ENCODE measurements at places on chromosomes 1 and 21.

DNA sequence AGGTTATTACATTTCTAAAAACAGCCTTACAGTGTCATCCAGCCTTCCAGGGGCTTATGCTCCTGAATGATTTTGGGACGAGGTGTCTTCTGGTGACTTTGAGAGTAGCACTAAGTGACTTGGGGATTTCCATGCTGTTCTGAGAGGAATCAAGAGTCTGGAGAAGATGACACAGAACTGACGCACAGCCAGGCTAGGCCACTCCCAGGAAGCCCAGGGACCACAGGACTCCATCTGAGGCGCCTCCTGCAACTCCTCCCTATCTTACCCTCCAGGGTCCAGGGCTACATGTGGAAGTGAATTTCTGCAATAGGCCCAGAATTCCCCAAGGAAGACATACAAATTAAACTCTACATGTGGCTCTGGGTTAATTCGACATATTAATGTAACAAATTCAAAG is 92.5 kb downstream of the SLC25A24 start:
- no peak for DNase-seq

GRCh38 chr1:156157966-156158365 is 4.6 kb downstream of the SEMA4A start:
- no peak for DNase-seq

DNA sequence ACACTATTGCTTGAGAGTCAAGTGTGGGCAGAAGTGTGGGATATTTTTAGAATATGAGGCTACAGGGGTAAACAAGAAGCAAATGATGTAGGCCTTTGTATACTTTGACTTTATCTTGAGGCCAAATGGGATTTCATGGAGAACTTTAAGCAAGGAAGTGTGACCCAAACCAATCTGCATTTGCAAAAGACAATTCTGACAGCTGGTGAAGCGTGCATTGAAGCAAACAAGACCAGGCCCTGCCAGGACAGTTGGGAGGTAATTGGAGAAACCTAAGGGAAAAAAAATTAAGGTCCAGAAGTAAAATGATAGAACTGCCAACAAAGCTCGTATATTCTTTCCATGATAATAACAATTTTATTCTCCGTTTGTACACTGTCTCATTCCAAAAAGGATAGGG is 168.3 kb downstream of the TM2D1 start:
- no peak for DNase-seq

DNA sequence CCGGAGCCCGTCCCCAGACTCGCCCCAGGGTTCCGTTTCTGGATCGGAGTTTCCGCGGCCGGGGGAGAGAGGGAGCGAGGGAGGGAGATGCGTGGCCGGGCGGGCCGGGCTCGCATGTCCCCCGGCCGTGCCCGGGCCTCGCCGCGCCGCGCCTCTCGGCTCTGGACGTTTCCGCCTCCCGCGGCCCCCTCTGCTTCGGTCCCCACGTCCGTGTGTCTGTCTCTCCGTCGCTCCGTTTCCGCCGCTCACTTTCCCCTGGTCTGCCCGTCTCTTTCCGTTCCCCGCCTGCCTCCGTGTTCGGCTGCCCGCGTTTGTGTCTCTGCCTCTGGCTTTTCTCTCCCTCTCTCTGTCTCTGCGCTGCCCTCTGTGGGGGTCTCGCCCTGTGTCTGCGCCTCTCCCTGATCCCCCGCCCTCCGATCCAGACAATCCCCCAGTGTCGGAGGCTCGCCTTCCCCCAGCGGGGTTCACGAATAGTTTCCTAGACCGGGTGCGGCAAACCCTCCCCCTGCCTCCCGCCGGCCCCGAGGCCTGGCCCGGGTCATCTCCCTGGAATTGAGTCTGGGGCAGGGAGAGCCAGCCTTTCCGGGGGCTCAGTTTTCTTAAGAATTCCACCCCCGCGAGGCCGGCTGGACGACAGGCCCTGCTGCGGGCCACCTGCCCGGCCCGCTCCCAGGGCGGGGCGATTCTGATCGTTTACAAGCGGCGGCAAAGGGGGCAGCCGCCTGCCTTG is 735 bp downstream of the NBL1 start:
- DNase-seq, result no peak

DNA sequence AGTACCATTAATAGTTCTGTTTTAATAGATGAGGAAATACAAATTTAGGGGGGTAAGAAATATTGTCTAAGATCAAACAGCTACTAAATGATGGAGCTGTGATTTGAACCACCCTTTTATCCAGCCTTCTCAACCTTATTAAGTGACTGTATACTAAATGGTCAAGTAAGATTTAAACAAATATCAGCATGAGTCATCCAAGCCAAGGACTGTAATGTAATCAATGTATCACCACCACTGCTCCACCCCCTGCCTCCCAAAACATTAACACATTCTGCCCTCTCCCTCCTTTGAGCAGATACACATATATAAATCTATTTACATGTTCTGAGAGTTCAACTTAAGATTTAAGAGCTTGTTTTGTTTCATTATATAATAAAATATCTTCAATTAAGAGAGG is 58.9 kb downstream of the LRRC40 start:
- DNase-seq, result no peak

DNA sequence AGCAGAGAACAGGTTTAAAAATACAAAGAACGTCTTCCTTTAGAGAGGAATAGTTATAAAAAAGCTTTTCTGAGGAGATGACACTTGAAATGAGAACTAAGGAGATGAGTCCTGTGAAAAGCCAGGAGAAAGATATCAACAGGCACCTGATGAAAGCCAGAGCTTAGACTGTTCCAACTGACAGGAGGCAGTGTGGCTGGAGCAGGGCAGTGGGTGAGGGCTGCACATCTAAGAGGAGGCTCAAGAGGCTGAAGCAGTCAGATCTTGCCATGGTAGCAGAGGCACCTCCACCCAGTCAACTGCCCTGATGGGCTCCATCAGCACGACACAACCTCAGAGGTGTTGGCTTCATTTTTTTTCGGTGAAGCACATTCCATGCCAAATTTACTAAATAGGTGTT is 445.3 kb downstream of the ADGRL2 start:
- no peak for DNase-seq

DNA sequence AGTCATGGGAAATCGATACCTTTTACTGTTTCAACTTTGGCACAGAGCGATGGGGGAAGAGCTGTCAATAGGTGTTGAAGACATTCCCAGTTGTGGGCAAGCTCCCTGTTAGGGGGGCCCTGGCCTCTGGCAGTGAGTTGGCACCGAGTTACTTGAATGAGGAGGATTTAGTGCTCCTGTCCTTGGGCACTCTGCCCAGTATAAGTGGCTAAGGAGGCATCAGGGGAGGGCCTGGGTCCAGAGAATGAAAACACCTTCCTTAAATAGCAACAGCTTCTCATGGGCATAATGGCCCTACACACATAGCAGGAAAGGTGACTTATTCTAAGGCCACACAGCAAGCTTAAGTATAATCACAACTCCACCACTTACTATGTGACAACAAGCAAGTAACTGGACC is 664.4 kb downstream of the PTPRU start:
- DNase-seq, result no peak

DNA sequence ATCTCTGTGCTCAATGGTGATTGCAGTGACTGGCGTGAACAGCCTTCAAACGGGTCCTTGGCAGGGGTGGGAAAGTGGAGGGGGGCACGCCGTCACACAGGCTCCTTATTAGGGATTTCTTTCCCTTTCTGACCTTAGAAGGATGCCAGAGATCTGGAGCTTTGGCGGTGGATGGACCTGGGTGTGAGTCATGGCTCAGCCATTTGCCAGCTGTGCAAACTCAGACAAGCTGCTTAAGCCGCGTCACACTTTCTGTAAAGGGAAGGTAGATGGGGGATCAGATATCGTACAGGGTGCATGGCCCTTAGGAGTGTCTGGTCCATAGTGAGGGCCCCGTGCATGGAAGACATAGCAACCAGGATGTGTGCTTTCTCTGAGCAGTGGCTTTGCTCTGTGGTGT is 48.3 kb upstream of the C1orf174 start:
- DNase-seq, result no peak

- no peak for DNase-seq
Measured at GRCh38 chr1:1059494-1060280, 14.4 kb downstream of the RNF223 start.

- no peak for DNase-seq
Measured at GRCh38 chr1:177211231-177211630, 40.5 kb downstream of the BRINP2 start.

- no peak for DNase-seq
Measured at GRCh38 chr1:207858281-207858680, 52.6 kb downstream of the CD34 start.

DNA sequence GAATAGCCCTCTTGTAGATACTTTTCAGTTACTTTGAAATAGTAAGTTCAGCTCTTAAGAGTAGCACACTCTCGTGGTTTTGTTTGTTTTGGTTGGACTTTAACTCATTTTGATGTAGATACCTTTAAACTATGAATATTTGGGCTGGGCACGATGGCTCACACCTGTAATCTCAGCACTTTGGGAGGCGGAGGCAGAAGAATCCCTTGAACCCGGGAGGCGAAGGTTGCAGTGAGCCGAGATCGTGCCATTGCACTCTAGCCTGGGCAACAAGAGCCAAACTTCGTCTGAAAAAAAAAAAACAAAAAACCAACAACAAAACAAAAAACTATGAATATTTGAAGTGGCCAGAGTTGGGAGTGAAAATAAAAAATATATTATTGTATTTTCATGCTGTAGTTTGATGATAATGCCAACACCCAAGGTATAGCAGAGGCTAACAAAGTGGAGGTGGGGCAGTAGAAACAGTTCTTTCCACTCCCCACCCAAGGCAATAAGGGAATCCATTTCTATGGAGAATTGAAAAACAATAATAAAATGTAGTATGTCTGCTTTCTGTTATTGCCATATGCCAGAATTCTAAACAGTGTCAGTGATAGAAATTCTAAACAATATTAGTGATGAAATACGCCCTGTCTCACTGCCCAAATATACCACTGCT is 1.7 kb downstream of the ZNF326 start:
- DNase-seq, result no peak

DNA sequence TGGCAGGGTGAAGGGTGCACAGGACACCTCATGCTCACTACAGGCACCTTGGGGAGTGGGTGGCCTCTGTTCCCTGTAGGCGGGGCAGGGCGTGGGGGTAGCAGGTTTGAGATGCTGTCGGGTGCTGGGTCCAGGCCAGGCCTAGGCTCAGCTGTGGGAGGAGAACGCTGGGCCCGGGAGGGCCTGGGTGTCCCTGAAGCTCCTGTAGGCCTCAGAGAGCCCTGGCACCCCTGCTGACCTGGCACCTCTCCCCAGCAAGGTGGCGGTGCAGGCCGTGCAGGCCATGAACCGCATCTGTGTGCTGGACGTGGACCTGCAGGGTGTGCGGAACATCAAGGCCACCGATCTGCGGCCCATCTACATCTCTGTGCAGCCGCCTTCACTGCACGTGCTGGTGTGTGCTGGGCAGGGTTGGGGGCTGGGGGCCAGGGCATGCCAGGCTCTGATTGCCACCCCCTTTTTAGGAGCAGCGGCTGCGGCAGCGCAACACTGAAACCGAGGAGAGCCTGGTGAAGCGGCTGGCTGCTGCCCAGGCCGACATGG is 2.5 kb upstream of the GJC2 start:
- no peak for DNase-seq

- no peak for DNase-seq
Measured at GRCh38 chr1:151562661-151563060, 22.6 kb downstream of the TUFT1 start.

DNA sequence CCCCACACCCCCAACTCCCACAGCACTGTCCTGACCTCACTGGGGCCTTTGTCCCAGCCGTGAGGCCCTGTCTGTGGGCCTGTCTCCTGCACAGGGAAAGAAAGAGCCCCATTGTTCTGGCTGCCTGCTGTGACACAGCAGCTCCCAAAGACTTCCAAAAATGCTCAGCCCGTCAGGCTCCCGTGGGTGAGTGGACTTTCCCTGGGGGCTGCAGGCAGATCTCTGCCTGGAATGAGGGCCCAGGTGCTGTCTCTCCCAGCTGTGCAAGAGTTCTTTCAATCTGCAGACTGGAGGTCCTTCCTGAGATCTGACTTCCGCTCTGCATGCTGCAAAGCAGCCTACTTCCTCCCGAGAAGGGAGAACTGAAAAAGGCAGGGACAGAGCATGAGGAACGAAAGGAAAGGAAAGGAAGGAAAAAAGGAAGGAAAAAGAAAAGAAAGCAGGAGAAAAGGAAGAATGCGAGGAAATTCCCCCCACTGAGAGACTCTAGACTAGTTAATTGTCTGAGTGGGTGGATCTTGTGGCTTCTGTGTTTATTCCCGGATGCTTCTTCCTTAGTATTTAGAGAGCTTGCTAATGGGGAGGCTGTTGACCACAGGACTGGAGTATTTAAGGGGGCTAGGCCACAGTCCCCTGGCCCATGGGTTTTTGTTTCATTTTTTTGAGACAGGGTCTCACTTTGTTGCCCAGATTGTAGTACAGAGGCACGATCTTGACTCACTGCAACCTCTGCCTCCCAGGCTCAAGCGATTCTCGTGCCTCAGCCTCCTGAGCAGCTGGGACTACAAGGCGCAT is 15.0 kb downstream of the NES start:
- DNase-seq, result no peak

- no peak for DNase-seq
Measured at GRCh38 chr1:40897513-40897912, 35.4 kb upstream of the CITED4 start.

- DNase-seq, result no peak
Measured at GRCh38 chr1:27602462-27603308, 1.3 kb downstream of the AHDC1 start.

DNA sequence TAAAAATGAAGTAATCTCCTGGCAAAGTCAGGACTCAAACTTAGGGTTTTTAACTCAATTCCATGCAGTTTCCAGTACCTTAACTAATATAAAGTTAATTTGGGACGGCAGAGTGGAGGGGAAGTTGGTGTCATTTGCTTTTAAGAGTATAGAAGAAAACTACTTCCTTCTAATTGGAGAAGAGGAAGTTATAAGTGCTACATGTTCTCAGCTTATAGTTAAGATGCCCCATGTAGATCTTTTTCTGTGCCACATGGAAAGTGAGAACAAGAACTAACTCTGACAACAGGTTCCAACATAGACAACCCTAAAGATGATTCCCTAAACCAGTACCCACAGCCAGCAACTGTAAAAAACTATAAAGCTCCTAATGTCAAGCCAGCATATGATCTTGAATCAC is 11.5 kb downstream of the RRAGC start:
- no peak for DNase-seq

GRCh38 chr1:92310185-92310597 is 11.3 kb downstream of the RPAP2 start:
- no peak for DNase-seq

GRCh38 chr1:244065960-244066388 is 14.9 kb downstream of the ZBTB18 start:
- DNase-seq, result no peak

All from NT2/D1 (cell line).